ENCODE measurements at places on chromosomes 5 and 9. TPM values are rescaled to one million over a fixed set of nuclear protein-coding genes. Genes with fewer than 3 reads are reported as not detected.
A peak's percentile ranks its signal among the peaks of the same experiment; 100 is the strongest.

Gene SLC34A3
- not detected for total RNA-seq

Gene PTGR1
- 67.9 TPM for total RNA-seq

Gene UGT3A2
- not detected for total RNA-seq

Gene TPM2
- total RNA-seq: 57.7 TPM

Gene INSL6
- not detected for total RNA-seq

Gene GABRA1
- total RNA-seq: not detected

Gene HSPB3
- total RNA-seq: not detected

Gene CD74
- 3.8 TPM for total RNA-seq

Gene IFNA5
- total RNA-seq: not detected

Gene RNF44
- total RNA-seq: 2.1 TPM

Gene CCDC192
- not detected for total RNA-seq

- no peak for DNase-seq
Observed at GRCh38 chr5:139878093-139878492, 82.5 kb downstream of the PSD2 start.

GRCh38 chr5:149012350-149012749 is 50.5 kb downstream of the SH3TC2 start:
- no peak for DNase-seq

GRCh38 chr9:7970681-7971330 is 171.2 kb upstream of the DMAC1 start:
- no peak for DNase-seq

GRCh38 chr5:57302164-57302563 is 128.3 kb downstream of the GPBP1 start:
- peak; percentile 81 for DNase-seq

DNA sequence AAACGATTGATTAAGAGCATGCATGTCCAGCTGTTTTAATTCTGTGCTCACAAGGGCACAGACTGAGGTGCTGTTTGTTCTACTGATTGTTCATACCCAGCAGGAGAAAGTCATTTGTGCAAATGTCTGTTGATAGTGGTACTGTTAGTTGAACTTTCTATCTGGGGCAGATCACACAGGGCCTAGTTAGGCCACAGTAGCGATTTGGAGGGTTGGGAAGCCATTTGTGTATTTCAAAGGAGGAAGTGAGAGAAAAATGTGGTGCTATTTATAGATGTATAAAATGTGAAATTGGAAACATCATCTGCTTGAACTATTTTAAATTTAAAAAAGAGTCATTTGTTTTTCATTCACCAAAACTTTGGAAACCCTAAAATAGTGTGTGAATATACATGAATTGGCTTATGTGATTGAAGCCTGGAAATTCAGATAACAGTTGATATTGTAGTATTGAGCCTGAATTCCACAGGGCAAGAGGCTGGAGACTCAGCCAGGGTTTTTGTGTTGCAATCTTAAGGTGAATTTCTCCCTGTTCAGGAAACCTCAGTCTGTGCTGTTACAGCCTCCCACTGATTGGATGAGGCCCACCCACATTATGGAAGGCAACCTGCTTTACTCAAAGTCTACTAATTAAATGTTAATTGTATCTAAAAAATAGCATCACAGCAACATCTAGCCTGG is 162.0 kb upstream of the CDKN2B start:
- no peak for DNase-seq

- no peak for DNase-seq
Observed at GRCh38 chr5:180178531-180179441, 30.2 kb downstream of the RASGEF1C start.

DNA sequence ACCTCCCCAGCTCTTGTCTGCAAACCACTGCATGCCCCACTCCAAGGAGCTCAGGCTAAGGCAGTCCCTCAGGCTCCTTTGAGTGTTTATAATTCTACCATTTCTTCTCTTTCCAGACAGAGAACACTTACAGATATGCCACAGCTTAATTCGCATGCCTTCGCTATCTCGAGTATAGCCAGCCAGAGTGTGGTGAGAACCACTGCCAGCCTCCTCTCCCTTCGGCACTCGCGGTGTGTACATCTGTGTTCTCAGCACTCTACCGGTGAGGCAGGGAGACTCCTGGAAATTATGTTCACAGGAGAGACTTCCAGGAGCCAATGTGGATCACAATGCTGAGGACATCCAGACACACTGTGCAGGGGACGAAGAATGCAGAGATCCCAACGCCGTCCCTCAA is 143.7 kb upstream of the IRX1 start:
- no peak for DNase-seq

DNA sequence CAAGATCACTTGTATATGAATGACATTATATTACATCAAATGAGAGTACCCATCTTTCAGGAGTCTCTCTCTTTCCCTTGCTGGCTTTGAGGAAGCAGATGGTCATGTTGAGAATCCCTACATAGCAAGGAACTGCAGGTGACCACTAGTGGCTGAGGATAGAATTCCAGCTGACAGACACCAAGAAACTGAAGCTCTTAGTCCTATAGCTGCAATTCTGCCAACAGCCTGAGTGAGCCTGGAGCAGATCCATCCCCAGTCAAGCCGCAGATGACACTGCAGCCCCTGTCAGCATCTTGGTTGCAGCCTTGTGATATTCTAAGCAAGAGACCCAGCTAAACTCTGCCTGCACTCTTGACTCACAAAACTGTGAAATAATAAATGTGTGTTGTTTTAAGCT is 531.5 kb downstream of the CSNK1G3 start:
- peak; percentile 12 for DNase-seq

DNA sequence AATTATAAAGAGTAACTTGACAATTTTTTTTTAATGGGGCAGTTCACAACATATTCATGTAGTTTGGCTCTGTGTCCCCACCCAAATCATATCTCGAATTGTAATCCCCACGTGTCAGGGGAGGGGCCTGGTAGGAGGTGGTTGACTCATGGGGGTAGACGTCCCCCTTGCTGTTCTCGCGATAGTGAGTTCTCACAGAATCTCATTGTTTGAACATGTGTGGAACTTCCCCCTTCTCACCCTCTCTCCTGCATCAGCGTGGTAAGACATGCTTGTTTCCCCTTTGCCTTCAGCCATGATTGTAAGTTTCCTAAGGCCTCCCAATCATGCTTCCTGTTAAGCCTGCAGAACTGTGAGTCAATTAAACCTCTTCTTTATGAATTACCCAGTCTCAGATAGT is 40.7 kb downstream of the FBXW11 start:
- no peak for DNase-seq

- peak; percentile 34 for DNase-seq
Observed at GRCh38 chr9:121267689-121268597, at the start of gene GSN. Gene GSN, plus strand, starts transcription at chr9:121268162. Its CDS starts 33,810 bp downstream, at chr9:121301972.

GRCh38 chr5:134845335-134845851 is 375 bp upstream of the C5orf24 start:
- DNase-seq: no peak

GRCh38 chr5:61416010-61416409 is 84.0 kb downstream of the ZSWIM6 start:
- peak; percentile 65 for DNase-seq

GRCh38 chr9:22119522-22120158 is 110.5 kb upstream of the CDKN2B start:
- peak; percentile 72 for DNase-seq

GRCh38 chr9:38159599-38159998 is 90.6 kb upstream of the SHB start:
- no peak for DNase-seq

DNA sequence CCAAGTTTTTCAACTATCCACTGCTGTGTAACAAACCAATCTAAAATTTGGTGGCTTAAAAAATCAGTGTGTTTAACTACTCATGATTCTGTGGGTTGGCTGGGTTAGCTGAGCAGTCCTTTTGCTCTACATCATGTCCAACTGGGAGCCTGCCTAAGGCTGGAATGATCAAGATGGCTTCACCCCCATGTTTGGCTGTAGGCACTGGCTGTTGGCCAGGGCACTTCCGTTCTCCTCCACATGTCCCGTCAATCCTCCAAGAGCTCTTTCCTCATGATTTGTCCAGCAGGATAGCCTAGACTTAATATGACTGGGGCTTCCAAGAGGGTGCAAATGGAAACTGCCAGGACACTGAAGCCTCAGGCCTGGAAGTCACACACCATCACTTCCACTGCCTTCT is 17.0 kb upstream of the TSSK1B start:
- no peak for DNase-seq

GRCh38 chr5:35438288-35438687 is 179.4 kb upstream of the SPEF2 start:
- DNase-seq: no peak

DNA sequence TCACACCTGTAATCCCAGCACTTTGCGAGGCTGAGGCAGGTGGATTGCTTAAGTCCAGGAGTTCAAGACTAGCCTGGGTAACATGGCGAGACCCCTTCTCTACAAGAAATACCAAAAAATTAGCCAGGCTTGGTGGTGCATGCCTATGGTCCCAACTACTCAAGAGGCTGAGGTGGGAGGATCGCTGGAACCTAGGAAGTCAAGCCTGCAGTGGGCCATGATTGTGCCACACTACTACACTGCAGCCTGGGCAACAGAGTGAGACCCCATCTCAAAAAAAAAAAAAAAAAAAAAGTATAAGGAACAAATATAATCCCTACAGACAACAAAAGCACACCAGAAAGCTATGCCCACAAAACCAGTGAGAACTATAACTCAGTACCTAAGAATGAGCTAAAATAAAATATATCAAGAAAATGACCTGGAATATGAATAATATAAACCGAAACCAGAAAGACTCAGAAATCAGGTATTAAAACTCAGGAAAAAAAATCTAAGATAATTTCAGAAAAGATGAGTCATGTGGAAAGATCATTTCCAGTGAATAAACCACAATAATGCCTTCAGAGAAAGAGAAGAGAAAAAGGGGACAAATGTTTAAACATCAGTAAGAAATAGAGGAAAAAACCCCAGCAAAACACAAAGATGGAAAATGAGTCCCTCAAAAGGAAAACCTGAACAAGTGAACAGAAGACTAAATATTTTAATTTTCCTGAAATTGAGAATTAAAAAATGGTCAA is 57.4 kb downstream of the GOLPH3 start:
- DNase-seq: no peak

GRCh38 chr5:179836225-179837019 is 15.7 kb downstream of the SQSTM1 start:
- no peak for DNase-seq

DNA sequence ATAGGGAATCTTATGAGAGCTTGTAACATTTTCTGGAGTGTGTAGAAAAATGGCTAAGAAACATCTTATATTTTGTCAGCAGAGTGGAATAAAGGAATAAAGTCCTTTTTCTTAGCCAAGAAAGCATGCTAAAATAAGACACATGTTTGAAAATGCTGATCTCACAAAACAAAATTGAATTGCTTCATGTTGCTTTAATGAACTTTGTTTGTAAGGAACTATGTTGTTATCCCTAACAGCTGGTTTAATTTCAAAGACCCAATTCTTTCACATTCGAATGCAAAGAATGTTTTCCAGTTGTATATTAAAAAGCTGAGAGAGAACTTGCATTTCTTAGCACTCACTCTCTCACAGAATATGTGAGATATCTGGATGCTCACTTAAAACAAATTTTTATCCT is 107.6 kb downstream of the MUSK start:
- no peak for DNase-seq
